ENCODE measurements at places on chromosomes 13 and 19. TPM values are rescaled to one million over a fixed set of nuclear protein-coding genes. Genes with fewer than 3 reads are reported as not detected.

SIGLEC10 gene
- not detected for total RNA-seq

ZNF99 gene
- not detected for total RNA-seq

KRTDAP gene
- 1.6 TPM for total RNA-seq

DNA sequence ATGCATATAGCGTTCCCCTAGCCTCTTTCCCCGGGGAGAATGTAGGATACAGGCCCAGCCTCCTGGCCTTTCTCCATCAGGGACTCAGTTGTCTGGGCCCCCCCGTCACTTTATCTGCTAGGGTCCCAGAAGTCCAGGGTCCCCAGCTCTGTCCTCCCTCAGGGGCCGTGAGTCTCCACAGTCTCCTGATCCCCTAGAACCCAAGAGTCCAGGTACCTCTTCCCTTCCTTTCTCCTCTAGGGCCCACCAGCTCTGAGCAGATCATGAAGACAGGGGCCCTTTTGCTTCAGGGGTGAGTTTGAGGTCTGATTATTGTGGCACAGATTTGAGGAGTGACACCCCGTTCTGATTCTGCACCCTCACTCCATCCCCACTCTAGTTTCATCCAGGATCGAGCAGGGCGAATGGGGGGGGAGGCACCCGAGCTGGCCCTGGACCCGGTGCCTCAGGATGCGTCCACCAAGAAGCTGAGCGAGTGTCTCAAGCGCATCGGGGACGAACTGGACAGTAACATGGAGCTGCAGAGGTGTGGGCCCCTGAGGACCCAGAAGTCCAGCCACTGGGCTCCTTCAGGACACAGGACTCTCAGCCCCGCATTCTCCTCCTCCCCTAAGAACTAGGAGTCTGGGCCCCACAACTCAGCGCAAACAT is 758 bp downstream of the BAX start:
- peak overlapping the region; percentile 77 for H3K27ac ChIP-seq
- H3K36me3 ChIP-seq = peaks cover 10% of the 10 kb centered on the region
- H3K4me3 ChIP-seq = peak overlapping the region; percentile 64
- no peaks in the 10 kb centered on the region for H3K27me3 ChIP-seq
- H3K4me1 ChIP-seq = peaks cover 12% of the 10 kb centered on the region

GRCh38 chr19:16168465-16169081 is 4.8 kb downstream of the CIB3 start:
- no peaks in the 10 kb centered on the region for H3K4me1 ChIP-seq
- no peak overlapping the region for H3K27ac ChIP-seq

DNA sequence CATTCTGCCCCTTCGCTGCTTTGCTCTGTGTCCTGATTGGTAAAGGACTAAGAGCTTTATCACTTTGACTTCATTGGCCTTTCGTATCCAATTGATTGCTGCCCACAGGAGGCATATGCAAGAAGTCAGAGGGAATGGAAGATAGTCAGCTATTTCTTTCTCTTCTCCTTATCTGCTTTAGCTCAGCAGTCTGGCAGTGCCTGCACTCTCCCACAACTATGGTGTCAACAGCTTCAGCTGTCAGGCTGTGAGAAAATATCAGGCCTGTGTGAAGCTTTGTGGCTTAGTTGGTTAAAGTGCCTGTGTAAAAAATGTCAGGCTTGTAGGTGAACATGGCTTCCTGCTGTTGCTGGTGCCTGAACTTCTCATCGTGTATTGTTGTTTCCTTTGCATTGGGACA is 243.0 kb downstream of the PCDH17 start:
- no peak overlapping the region for H3K27ac ChIP-seq
- no peak overlapping the region for H3K4me3 ChIP-seq
- no peaks in the 10 kb centered on the region for H3K36me3 ChIP-seq
- DNase-seq = no peak
- no peaks in the 10 kb centered on the region for H3K27me3 ChIP-seq

GRCh38 chr19:50147462-50148423 is 15.3 kb downstream of the IZUMO2 start:
- H3K4me3 ChIP-seq = peak overlapping the region; percentile 73
- H3K27ac ChIP-seq = peak overlapping the region; percentile 85
- DNase-seq = peak; percentile 63
- H3K4me1 ChIP-seq = peaks cover 2% of the 10 kb centered on the region
- H3K27me3 ChIP-seq = peaks cover 28% of the 10 kb centered on the region

GRCh38 chr19:11194656-11195558 is 2.4 kb downstream of the KANK2 start:
- H3K4me3 ChIP-seq = no peak overlapping the region
- H3K36me3 ChIP-seq = peaks cover 2% of the 10 kb centered on the region
- DNase-seq = no peak
- H3K4me1 ChIP-seq = peaks cover 2% of the 10 kb centered on the region

DNA sequence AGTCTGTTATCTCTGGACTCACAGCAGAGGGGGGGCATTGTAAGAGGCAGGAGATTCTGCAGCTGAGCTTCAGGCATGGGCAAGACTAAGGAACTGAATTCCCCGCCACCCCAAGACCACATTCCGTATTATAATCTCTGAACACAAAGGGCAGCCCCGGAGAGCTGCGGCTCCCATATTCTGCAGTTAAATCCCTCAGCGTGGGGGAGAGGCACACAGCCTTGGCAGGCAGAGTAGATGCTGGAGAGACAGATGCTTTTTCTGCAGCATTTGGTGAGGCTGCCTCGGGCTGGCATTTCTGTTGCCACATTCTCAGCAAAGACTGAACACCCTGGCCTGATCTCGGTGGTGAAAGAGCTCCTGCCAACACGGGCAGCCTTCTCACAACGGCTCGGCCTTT is 12.9 kb downstream of the CHAF1A start:
- H3K27ac ChIP-seq = no peak overlapping the region
- H3K4me3 ChIP-seq = no peak overlapping the region
- peaks cover 4% of the 10 kb centered on the region for H3K4me1 ChIP-seq
- DNase-seq = no peak
- peaks cover 4% of the 10 kb centered on the region for H3K36me3 ChIP-seq

GRCh38 chr13:36163809-36164308 is 32.7 kb upstream of the DCLK1 start:
- H3K36me3 ChIP-seq = no peaks in the 10 kb centered on the region
- peaks cover 2% of the 10 kb centered on the region for H3K4me1 ChIP-seq
- DNase-seq = no peak

- no peak overlapping the region for H3K4me3 ChIP-seq
- no peak overlapping the region for H3K27ac ChIP-seq
- H3K27me3 ChIP-seq = no peaks in the 10 kb centered on the region
These were observed 71.3 kb downstream of the CEBPG start for GRCh38 chr19:33444562-33445441.

GRCh38 chr19:46256855-46257254 is 27.3 kb downstream of the IGFL1 start:
- H3K27ac ChIP-seq = no peak overlapping the region
- no peak for DNase-seq
- no peaks in the 10 kb centered on the region for H3K36me3 ChIP-seq
- H3K27me3 ChIP-seq = peaks cover 8% of the 10 kb centered on the region
- no peak overlapping the region for H3K4me3 ChIP-seq

GRCh38 chr13:30355384-30355699 is 48.0 kb upstream of the KATNAL1 start:
- no peak overlapping the region for H3K4me3 ChIP-seq
- H3K27me3 ChIP-seq = no peaks in the 10 kb centered on the region
- H3K27ac ChIP-seq = no peak overlapping the region

- no peaks in the 10 kb centered on the region for H3K36me3 ChIP-seq
- DNase-seq = no peak
- no peak overlapping the region for H3K4me3 ChIP-seq
- no peak overlapping the region for H3K27ac ChIP-seq
- H3K27me3 ChIP-seq = no peaks in the 10 kb centered on the region
These were observed 2086.2 kb downstream of the PCDH9 start for GRCh38 chr13:65143920-65144319.

GRCh38 chr19:29247051-29247450 is 34.1 kb upstream of the UQCRFS1 start:
- no peaks in the 10 kb centered on the region for H3K36me3 ChIP-seq
- H3K4me1 ChIP-seq = no peaks in the 10 kb centered on the region
- DNase-seq = no peak

DNA sequence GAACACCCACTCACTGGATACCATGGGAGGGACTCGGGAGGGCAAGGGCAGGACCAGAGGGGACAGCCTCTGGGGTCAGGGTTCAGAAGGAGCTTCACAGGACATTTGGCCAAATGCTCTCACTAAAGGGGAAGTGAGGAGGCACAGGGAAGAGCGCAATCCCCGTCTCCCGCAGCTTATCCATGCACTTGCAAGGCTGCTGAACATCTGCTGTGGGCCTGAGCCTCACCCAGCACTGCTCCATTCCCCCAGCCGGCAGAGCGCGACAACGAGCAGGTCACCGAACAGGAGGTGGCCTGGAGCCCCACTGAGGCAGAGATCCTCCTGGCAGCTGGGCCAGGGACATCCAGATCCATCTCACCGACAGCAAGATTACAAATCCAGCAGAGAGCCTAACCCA is 23.3 kb downstream of the ELAVL1 start:
- no peaks in the 10 kb centered on the region for H3K4me1 ChIP-seq
- H3K27me3 ChIP-seq = no peaks in the 10 kb centered on the region
- peaks cover 18% of the 10 kb centered on the region for H3K36me3 ChIP-seq
- H3K4me3 ChIP-seq = no peak overlapping the region

- H3K4me1 ChIP-seq = peaks cover 50% of the 10 kb centered on the region
- H3K27ac ChIP-seq = peak overlapping the region; percentile 94
These were observed 783 bp upstream of the ZNF587B start for GRCh38 chr19:57829316-57829715.

GRCh38 chr19:11066326-11066725 is 22.9 kb upstream of the LDLR start:
- no peaks in the 10 kb centered on the region for H3K4me1 ChIP-seq
- H3K4me3 ChIP-seq = no peak overlapping the region
- peak overlapping the region; percentile 59 for H3K27ac ChIP-seq
- H3K36me3 ChIP-seq = peaks cover 29% of the 10 kb centered on the region

DNA sequence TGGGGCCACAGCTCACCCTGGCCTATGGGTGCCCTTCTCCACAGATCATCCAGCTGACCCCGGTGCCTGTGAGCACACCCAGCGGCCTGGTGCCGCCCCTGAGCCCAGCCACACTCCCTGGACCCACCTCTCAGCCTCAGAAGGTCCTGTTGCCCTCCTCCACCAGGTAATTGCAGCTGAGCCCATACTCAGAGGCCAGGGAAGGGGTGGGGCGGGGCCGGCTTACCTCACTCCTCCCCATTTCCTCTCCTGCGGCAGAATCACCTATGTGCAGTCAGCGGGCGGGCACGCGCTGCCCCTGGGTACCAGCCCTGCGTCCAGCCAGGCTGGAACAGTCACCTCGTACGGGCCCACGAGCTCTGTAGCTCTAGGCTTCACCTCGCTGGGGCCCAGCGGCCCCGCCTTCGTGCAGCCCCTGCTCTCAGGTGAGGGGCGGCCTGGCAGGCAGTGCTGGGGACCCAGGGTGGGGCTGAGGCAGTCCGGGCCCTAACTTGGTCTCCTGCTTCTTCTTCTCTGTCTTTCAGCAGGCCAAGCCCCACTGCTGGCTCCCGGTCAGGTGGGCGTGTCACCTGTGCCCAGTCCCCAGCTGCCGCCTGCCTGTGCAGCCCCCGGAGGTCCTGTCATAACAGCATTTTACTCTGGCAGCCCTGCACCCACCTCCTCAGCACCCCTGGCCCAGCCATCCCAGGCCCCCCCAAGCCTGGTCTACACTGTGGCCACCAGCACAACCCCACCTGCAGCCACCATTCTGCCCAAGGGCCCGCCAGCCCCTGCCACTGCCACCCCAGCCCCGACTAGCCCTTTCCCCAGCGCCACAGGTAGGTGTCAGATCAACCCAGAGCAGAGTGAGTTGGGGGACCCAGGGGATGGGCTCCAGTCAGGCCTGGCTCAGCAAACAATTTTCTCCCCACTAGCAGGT is 9.6 kb upstream of the PRR19 start:
- no peak overlapping the region for H3K4me3 ChIP-seq
- no peaks in the 10 kb centered on the region for H3K4me1 ChIP-seq
- no peaks in the 10 kb centered on the region for H3K27me3 ChIP-seq
- peak overlapping the region; percentile 42 for H3K27ac ChIP-seq
- no peak for DNase-seq

DNA sequence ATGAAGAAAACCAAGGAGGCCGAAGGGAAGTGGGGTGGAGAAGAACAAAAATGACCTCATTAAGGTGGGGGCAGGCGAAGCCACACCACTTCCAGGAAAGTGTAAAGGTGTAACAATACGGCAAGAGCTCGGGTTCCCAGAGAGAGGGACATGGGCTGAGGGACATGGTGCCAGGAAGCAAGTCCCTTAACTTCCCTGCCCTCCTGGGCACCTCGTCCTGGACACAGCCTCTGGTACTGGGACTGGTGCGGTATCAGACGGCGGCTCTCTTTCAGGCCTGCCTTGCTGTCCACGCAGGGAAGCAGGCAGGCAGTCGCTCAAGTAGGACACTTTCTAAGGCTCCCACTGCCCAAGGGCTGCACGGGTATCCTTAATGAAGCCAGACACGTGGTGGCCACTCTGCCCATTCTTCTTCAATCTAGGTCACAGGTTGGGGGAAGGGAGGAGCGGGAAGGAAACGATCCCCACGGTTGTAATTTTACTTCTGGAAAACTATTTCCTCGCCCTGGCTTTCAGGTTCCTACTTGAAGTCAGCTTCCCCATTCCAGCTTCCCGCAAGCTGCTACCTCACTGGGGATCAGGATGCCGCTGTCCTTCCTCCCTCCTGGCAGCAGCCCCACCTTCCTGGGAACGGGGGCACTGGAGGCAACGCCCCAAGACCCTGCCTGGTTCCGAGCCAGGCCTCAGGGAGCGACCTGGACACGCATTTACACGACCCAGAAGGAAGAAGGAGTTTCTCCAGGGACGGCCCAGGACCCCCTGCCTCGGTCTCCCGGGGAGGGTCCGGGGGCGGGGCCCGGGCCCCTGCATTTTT is 1.2 kb downstream of the AP3D1 start:
- peak overlapping the region; percentile 88 for H3K27ac ChIP-seq
- H3K4me3 ChIP-seq = peak overlapping the region; percentile 86
- no peaks in the 10 kb centered on the region for H3K27me3 ChIP-seq
- H3K36me3 ChIP-seq = peaks cover 2% of the 10 kb centered on the region
- DNase-seq = no peak
- H3K4me1 ChIP-seq = peaks cover 19% of the 10 kb centered on the region

DNA sequence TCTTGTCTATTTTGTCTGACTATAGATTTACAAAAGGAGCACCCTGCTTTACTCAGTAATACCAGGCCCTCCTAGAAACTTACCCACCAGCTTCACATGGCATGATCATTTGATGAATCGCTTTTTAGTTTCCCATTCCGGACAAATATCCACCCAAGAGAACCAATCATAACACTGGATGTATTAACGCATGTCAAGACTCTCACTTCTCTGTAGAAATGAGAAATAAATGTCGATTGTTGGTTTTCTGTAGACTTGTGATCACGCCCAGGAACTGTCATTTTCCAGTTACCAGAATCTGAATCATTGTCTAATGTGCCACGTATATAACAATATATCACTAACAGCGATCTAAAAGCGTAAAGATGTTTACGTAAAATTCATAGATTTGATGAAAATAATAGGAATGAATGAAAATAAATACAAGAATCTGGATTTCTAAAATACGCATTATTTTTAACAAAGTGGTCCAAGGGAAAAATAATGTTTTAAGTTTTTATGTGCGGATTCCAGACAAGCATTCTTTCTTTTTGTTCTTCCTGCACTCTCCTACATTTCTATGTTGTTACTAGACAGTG is 14.0 kb downstream of the CDX2 start:
- H3K4me3 ChIP-seq = peak overlapping the region; percentile 5
- H3K27ac ChIP-seq = no peak overlapping the region
- H3K4me1 ChIP-seq = peaks cover 50% of the 10 kb centered on the region
- peaks cover 7% of the 10 kb centered on the region for H3K36me3 ChIP-seq
